ENCODE measurements at places on chromosomes 4 and X.

DNA sequence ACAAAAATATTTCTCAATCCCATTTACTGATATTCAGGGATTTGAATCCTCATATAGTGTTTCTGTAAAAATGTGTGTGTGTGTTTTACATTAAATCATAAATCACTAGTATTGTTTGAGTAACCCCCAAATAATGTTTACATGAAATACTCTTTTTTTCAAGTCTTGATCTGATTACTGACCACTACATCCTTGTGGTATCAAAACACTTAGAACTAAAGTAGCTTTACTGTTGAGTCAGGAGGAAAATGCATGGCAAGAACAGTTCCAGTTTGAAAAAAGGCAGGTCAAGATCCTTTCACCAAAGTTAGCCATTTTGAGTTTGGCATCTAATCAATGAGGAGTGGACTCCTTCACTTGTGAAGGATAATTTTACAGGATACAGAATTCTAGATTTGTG lies 3.6 kb upstream of the WDR19 start:
- DNase-seq: no peak

- DNase-seq: no peak
Measured at GRCh38 chr4:173531086-173531965, 1.3 kb upstream of the HAND2 start.

GRCh38 chrX:21559417-21559816 lies 98.7 kb downstream of the KLHL34 start:
- no peak for DNase-seq

DNA sequence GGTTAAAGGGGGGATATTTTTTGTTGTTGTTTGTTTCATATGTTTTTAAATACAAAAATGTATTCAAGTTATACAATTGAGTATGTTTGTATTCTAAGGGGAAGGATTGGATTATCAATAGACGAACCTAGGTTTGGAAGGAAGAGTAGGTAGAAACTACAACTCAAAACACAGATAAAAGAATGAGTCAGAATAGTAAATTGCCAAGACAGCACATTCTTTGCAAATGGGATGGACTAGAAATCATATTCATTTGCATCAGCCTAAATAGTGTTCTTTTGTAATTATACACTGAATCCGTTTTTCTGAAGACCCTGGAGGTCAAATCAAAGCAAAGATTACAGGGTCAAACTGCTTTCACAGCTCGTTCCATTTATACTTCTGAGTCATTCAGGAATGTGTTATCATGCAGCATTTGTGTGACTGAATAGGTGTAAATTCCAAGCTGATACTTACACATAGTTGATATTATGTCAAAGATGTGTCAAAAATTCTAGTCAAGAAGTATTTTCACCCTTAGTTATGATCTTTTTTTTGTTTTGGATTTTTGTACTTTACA lies 273.3 kb upstream of the FAT4 start:
- no peak for DNase-seq

- no peak for DNase-seq
Measured at GRCh38 chrX:13131396-13132137, 87.1 kb upstream of the FAM9C start.

- no peak for DNase-seq
Measured at GRCh38 chr4:139589336-139590018, 33.5 kb upstream of the SETD7 start.

GRCh38 chr4:69467797-69468196 lies 27.9 kb downstream of the UGT2B4 start:
- DNase-seq: no peak

DNA sequence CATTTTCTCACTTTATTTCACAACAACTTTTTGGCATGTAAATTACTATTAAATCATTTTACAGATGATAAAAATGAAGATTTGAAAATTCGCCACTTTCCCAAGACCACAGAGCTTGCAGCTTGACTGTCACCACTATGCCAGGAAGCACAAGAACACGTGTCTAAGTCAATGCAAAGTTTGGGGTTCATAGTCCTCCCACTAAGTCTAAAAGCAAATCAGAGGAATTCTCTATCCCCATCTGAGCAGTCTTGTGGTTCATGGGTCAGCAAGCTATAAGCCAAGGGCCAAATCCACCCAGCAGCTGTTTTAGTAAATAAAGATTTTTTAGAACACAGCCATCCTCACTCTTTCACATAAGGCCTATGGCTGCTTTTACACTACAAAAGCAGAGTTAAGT lies 833.3 kb upstream of the INTU start:
- DNase-seq: no peak

DNA sequence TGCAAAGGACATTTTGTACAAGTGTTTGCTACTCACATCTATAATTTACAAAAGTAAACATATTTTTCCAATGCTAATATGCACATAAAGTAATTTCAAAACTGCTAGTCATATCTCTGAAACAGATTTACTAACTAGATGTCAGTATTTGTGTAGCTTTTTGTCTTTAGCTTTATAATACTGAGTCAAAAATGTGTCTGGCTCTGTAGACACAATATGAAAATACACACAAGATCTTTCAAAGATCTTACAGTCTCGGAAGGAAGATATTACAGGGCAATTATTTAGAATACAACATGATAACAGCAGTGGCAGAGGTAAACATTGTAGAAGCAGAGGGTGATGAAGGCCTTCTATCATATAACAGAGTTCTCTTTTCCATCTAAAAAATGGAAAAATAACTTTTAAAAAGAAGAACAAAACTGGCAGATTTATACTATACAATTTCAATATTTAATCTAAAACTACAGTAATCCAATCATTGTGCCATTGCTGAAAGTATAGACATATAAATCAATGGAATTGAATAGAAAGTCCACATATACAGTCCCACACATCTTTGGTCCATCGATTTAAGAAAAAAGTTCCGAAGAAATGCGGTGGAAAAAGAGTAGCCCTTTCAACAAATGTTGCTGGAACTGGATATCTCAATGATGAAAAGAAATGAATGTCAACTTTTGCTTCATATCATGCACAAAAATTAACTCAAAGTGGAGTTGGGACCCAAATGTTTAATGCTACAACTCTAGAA lies 29.4 kb downstream of the ARAP2 start:
- DNase-seq: no peak

DNA sequence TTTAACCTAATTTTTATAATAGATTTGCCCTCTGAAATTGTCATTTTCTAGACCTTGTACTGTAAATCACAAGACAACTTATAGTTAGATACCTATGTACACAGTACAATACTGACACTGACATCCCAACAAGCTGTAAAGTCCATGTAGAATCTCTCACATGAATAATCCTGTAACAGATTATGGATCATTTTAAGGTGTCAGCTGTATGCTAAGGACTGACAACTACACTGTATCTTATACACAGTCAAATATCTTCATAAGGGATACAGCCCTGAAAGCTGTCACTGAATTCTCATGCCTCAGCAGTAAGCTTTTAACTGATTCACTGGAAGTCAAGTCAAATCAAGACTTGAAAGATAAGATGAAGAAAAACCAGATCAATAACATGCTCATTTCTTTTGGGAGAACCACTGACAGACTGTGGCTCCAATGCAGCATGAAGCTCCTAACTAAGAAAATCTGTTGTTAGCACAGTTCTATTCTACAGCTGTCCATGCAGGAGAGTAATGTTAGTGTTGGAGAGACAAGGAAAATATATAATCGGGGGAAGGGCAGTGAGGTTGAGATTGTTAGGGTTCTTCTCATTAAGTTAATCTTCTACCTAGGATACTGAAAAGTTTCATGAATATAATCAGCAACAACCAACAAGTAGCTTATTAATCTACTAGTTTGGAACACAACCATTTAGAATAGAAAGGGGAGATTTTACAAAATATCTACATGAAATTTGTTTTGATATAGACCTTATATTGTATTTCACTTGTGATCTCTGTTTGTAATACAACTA lies 612.0 kb downstream of the PCDH18 start:
- no peak for DNase-seq

GRCh38 chrX:48854898-48855297 lies 19.5 kb upstream of the PCSK1N start:
- no peak for DNase-seq

- no peak for DNase-seq
Measured at GRCh38 chrX:405149-405548, 18.4 kb upstream of the PPP2R3B start.

- DNase-seq: no peak
Measured at GRCh38 chr4:181690498-181690897, 552.7 kb upstream of the TENM3 start.

- DNase-seq: no peak
Measured at GRCh38 chr4:13527981-13528820, 16.1 kb downstream of the NKX3-2 start.

DNA sequence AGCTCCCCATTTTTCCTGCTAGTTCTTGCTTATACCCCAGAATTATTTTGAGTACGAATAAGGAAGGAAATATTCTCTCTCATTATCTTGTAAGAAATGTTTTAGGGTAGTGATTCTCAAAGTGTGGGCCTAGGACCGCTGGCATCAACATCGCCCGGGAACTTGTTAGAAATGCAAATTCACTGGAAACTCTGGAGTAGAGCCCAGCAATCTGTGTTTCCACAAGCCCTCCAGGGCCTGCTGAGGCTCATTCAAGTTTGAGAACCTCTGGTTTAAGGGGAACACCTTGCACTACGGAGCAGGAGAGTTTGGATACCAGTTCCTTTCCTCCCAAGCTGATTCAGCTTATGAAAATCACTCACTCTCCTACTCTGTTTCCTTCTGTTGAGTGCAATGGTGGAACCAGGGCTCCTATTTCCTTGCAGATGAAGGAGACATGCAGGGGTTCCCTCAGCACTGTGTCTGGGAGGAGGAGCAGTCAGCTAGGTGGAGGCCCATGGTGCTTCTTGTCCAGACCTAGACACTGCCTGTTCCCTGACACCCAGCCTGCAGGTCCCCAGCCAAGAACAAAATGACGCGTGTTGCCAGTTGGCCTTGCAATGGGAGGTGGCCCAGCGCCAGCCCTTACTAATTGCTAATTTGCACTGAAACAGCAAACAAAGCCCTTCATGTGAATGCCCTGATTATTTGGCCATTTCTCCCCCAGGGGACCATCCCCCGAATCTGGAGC lies 68.5 kb downstream of the CYTL1 start:
- no peak for DNase-seq

Data from GM04504 (cell line).